Glomerular endothelial cell (primary cell): ENCODE measurements at places on chromosomes 12 and 14. TPM values are rescaled to one million over a fixed set of nuclear protein-coding genes. Genes with fewer than 3 reads are reported as not detected.

INSM2 gene
- not detected in 2 replicates for total RNA-seq

AQP2 gene
- not detected in 2 replicates for total RNA-seq

PRB2 gene
- not detected in 2 replicates for total RNA-seq

MUCL1 gene
- total RNA-seq, result not detected in 2 replicates

SERPINA12 gene
- total RNA-seq, result not detected in 2 replicates

ACRBP gene
- total RNA-seq, result 0.58 TPM in 1 of 2 replicates, not detected in the other

TAS2R43 gene
- total RNA-seq, result 1.3 TPM in 1 of 2 replicates, not detected in the other

EML5 gene
- total RNA-seq, result under 0.01 TPM in 1 of 2 replicates, not detected in the other

IFNG-AS1 gene
- total RNA-seq, result not detected in 2 replicates

EFS gene
- 0.24 and 0.82 TPM in 2 replicates for total RNA-seq

DNAI7 gene
- total RNA-seq, result not detected in 2 replicates

RHOJ gene
- 57.3 and 103 TPM in 2 replicates for total RNA-seq

KRT73 gene
- total RNA-seq, result not detected in 2 replicates

PTHLH gene
- total RNA-seq, result 1.4 and 5.0 TPM in 2 replicates

OR9K2 gene
- total RNA-seq, result not detected in 2 replicates

TXNDC16 gene
- total RNA-seq, result 2.4 and 4.7 TPM in 2 replicates

NELL2 gene
- total RNA-seq, result 0.35 TPM in 1 of 2 replicates, not detected in the other

DTX1 gene
- 0.34 and 3.2 TPM in 2 replicates for total RNA-seq

TCL1B gene
- not detected in 2 replicates for total RNA-seq

COL2A1 gene
- not detected in 2 replicates for total RNA-seq

NACA gene
- total RNA-seq, result 892 and 1,291 TPM in 2 replicates

GSC gene
- not detected in 2 replicates for total RNA-seq

EXOC3L4 gene
- total RNA-seq, result not detected in 2 replicates

SPX gene
- total RNA-seq, result 0.63 and 0.88 TPM in 2 replicates

LRRK2 gene
- total RNA-seq, result 0.10 and 0.35 TPM in 2 replicates

TBK1 gene
- total RNA-seq, result 22.3 and 35.2 TPM in 2 replicates

ARHGEF25 gene
- 1.4 and 2.0 TPM in 2 replicates for total RNA-seq

KRT85 gene
- total RNA-seq, result not detected in 2 replicates

TCP11L2 gene
- 9.8 and 23.0 TPM in 2 replicates for total RNA-seq

DNAJC22 gene
- 0.48 and 1.2 TPM in 2 replicates for total RNA-seq

KRT74 gene
- not detected in 2 replicates for total RNA-seq

PIWIL1 gene
- 0.10 TPM in 1 of 2 replicates, not detected in the other for total RNA-seq

FOXN4 gene
- total RNA-seq, result not detected in 2 replicates

ANKLE2 gene
- total RNA-seq, result 54.5 and 76.8 TPM in 2 replicates

TAS2R31 gene
- 0.44 and 2.9 TPM in 2 replicates for total RNA-seq

KRT6C gene
- not detected in 2 replicates for total RNA-seq

SYCP3 gene
- 2.0 TPM in 1 of 2 replicates, not detected in the other for total RNA-seq

ATP2A2 gene
- 147 and 176 TPM in 2 replicates for total RNA-seq

GRIP1 gene
- 0.39 and 0.88 TPM in 2 replicates for total RNA-seq

KLRF1 gene
- total RNA-seq, result not detected in 2 replicates

SLCO1B1 gene
- total RNA-seq, result not detected in 2 replicates

FBXO21 gene
- total RNA-seq, result 42.0 and 82.8 TPM in 2 replicates

ERP27 gene
- total RNA-seq, result not detected in 2 replicates
